ENCODE measurements at places on chromosomes 4 and X.

DNA sequence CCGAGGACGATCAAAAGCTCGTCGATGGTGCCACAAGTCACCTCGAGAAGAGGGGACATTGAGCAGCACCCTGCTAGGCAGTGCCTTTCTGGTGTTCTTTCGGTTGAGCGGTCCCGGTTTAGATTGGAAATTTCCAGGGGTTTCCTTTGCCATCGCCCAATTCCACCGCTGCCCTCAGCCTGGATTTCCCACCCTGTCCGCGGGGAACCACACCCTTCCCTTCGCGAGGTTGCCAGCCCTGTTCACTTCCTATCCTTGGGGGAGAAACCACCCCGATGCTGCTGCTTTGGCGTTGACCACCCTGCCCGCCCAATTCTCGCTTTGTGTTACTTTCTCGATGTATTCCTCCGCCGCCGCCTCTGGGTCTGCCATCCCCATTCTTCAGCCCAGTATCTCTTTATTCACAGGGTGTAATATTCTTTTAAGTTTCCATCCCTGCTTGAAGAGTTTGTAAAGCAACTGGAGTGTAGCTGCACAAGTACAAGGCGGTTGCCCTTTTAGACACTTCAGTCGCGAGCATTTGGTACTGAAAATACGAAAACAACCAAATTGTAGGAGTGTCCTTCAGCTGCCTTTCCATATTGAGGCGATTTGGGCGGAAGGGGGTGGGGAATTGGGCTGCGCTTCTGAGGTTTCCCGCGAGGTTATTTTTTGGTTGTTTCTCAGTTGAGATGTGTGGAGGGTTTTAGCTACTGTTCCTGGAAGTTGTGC is 1.1 kb downstream of the OGT start:
- no peak for DNase-seq

DNA sequence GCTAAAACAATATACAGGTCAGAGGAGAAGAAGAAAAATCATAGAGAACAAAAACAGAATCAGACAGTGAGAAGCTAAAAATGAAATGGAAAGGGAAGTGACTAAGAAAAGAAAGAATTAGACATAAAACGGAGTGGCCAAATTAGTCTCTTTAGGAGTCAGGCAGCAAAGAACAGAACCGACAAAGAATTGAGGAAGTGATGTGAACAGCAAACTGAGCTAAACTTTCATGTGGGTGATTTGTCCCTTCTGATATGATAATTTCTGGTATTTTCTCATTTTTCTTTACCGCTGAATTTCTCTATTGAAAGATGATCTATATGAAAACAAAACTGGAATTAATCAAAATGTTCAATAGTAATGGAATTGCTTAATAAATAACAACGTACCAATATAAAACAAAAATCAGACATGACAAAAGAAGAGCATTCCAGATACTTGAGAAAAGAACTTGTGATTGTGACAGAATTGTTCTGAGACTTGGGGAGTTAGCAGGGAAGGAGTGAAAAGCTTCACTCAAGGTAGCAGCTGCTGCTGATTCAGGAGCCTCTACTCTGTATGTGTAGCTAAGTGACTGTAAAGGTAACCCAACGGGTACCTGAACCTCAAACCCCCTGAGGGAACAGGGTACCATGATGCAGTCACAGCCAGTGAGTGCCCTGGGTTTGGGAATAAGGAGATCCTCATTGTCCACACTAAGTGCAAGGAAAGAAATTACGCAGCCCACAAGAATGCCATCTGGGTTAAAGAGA is 8.8 kb downstream of the TAPT1 start:
- DNase-seq = no peak

- no peak for DNase-seq
Measured at GRCh38 chr4:87574996-87575395, 33.3 kb upstream of the DSPP start.

DNA sequence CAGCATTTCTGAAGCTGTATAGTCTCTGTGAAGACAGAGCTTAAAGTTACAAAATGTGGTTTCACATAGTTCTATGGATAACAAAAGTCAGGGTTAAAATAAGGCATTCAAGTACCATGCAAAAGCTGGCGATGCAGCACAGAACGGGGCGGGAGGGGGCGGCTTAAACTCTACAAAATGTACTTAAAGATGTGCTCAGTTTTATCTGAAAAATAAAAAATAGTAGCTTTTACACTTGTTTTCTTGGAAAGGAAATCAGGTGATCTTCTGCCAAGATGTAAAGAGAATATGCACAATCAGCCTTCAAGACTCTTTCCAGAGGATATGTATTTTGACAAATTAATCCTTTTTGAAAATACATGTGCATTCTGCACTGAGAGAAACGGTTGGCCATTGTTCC is 301.7 kb upstream of the EMCN start:
- no peak for DNase-seq

DNA sequence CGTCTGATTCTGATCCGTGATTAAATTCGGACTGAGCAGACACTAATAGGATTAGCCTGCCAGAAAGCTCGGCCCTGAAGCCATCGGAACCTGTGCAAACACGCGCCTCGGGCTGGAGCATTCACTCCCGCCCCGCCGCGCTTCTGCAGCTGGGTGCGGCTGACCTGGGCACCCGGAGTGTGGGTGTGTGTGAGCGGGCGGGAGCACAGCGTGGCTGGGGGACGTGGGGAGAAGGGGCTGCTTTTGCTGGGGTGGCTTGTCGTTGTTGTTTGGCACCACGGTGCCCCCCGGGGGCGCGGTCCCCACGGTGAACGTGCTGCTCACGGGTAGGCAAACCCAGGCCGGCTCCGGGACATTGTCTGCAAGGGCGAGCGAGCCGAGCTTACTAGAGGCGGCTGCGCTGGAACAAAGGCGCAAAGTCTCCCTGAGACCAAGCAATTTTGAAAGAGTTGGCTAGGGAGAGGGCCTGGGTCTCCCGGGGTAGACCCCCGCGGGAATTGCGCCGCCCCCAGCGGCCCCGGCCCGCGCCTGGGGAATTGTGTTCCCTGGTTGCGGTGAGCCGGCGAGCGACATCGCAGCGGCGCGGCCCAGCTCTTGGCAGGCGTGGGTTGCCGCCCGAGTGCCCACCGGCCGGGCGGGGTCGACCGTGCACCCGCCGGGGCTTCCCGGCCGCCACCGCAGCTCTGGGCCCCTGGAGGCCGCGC is 1.4 kb downstream of the MAMLD1 start:
- DNase-seq = no peak

- no peak for DNase-seq
Measured at GRCh38 chr4:113331811-113332210, 282.4 kb downstream of the ANK2 start.

DNA sequence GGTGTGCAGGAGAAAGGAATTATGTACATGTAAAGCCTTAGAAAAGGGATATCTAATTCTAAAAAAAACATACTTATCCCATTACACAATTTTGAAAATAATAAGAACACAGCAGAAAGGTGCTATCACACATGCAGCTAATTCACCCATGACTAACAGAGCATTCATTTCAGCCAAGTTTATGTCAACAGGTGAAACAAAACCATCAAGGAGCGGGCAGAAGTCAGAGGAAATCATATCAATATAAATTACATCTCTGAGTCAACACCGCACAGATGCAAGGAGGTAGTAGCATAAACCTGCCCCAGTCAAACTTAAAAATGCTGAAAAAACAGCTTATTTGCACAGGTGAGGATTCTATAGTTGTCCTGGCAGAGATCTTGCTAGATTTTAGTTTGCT is 197.9 kb downstream of the PRDM5 start:
- DNase-seq = no peak

DNA sequence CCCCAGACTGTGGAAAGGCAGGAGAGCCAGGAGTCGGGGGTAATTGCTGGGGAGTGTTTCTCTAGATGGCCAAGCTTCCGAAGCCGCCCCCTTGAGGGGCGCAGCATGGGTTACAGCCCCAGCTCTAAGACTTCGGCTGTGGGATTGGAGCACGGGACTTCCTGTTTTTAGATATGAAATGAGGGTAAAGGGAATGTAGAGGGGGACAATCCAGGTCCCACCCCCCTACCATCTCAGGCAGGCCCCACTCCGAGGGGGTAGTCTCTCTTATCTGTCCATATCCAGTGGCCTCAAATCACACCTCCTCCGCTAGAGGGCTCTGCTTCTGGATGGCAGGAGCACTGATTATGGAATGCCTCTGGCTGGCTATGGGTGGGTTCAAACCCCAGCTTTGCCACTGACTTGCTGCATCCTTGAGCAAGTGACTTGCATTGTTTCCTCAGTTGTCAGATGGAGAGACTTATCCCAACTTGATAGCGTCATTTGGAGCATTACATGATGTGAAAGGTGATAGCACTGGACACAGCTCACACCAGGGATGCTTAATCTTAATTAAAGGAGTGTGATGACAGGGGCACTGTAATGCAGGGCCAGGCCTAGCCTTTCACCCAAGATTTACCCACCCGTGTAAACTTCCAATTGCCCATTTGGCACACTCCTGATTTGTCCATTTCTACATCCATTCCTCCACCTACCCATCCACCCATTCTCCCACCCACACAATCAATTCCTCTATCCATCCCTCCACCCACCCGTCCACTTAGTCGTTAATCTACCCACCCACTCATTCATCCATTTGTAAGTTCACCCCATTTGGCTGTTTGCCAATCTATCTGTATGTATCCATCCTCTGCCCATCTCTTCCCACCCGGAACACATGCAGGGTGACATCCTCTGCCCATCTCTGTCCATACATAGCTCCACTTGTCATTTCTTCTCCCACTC is 848 bp upstream of the KCND1 start:
- DNase-seq = no peak

DNA sequence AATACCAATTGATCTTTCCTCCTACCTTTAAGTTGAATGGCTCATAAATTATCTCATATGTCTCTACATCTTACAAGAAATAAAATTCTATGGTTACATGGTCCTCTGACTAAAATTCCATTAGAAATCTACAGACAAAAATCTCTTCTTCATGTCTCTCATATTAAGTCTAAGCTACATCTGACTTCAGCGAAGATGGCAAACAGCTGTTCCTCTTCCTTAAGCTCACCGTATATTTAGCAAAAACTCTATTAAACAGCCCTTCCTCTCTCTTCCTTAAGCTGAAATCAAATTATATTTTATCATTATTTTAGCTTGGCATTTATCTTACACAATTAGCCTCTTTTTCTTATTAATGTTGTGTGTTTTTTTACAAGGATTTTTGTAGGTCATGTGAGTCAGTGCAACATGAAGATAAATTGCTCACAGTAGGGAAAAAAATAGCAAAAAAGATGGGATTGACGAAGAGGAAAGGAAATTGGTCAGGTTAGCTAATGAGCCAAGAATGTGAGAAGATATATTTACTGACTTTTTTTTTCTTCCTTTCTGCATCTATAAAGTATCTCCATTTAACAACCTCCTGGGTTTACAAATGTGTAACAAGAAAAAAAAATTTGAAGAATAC is 2412.8 kb downstream of the ARAP2 start:
- DNase-seq = no peak

Measured in cortex of kidney (tissue), 1 donor.